Parietal lobe (tissue), 2 donors: ENCODE measurements at places on chromosomes 6 and 20. TPM values are rescaled to one million over a fixed set of nuclear protein-coding genes. Genes with fewer than 3 reads are reported as not detected.

The AFDN gene
- total RNA-seq: 607 TPM

The C20orf204 gene
- total RNA-seq: 4.4 TPM

The SLC22A3 gene
- total RNA-seq: 1.3 TPM

The CLPSL1 gene
- total RNA-seq: not detected

The TXLNB gene
- total RNA-seq: 0.31 TPM

The TMEM170B gene
- 56.0 TPM for total RNA-seq

The OTOR gene
- 1.9 TPM for total RNA-seq

The CST3 gene
- total RNA-seq: 64.5 TPM

The FOXA2 gene
- total RNA-seq: not detected

The FOXF2 gene
- 2.5 TPM for total RNA-seq

The TEAD3 gene
- 0.63 TPM for total RNA-seq

The FAM209B gene
- not detected for total RNA-seq

The SYNGAP1 gene
- 48.8 TPM for total RNA-seq

The EPHA7 gene
- total RNA-seq: 82.6 TPM

The ID1 gene
- total RNA-seq: 26.0 TPM

The PPP1R3G gene
- 1.3 TPM for total RNA-seq

The LTB gene
- not detected for total RNA-seq

The OR2H2 gene
- total RNA-seq: not detected

The OSTM1 gene
- total RNA-seq: 31.9 TPM

The PPP1R16B gene
- 11.6 TPM for total RNA-seq

The LINC00237 gene
- 2.8 TPM for total RNA-seq

The RSPH9 gene
- total RNA-seq: 6.9 TPM

The RBBP8NL gene
- not detected for total RNA-seq

The POU5F1 gene
- total RNA-seq: not detected

The PTPRK gene
- 377 TPM for total RNA-seq

The TRIM31 gene
- not detected for total RNA-seq

The MRPS18B gene
- total RNA-seq: 28.2 TPM

The LY6G6C gene
- not detected for total RNA-seq
